NCI-H1092 (cell line): ENCODE measurements at places on chromosomes 7 and 10.

DNA sequence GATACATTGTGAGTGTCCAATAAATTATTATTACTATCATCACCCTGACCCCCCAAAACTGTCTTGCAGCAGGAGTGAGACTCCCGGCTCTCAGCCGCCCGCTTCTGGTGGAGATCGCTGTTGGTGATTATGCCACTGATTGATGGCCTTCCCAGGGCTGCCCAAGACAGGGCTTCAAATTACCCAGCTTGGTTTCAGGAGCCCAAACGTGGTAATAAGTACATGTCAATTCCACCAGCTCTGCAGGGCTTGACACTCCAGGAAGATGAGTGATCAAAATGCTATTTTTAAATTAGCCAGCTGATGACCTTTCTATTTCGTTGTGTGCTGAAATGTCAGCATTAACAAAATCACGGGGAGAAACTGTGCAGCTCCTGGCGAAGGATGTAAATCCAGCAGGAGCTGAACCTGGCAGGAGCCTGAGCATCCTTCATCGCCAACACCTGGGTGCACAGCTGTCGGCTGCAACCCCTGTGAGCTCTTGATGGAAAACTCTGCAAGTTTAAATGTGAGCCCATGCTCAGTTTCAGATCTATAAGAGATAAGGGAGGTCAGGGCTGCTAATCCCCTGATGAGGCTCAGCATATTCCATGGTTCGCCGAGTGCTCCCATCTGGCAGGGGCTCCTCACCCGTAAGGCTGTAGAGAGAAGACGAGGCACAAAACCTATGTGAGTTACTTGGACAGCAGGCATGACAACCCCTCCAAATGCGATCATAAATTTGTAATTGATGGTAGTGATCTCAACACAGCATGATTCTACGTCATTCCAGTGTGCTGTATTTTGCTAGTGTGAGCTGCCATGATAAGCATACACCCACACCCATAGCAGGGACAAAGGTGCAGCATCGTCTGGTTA, 446.3 kb downstream of the TCERG1L start:
- DNase-seq: no peak

- no peak for DNase-seq
These were observed 10.5 kb downstream of the AKR1E2 start for GRCh38 chr10:4836416-4836969.

GRCh38 chr7:39434012-39434411, 132.2 kb upstream of the YAE1 start:
- DNase-seq: no peak

DNA sequence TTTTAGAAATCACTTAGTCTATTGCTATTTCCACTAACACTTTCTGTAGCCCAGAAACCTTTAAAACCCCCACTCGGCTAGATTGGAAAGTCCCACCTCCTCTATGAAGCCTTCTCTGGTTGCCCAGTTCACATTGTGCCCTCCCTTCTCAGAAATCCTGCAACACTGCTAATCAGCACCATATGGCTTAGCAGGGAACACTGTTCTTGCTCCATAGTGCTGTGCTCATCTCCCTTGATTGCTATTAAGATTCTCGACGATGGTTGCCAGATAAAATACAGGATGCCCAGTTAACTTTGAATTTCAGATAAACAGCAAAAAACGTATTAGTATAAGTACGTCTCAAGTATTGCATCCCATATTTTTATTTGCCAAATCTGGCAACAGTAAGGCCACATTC, 40.1 kb upstream of the XPNPEP1 start:
- no peak for DNase-seq

GRCh38 chr10:114370199-114370598, 34.1 kb downstream of the AFAP1L2 start:
- DNase-seq: no peak

- no peak for DNase-seq
These were observed 623.7 kb downstream of the TYW1 start for GRCh38 chr7:67620216-67620933.

- no peak for DNase-seq
These were observed 85.9 kb downstream of the CD36 start for GRCh38 chr7:80724249-80724871.

- DNase-seq: no peak
These were observed 37.4 kb upstream of the DUSP5 start for GRCh38 chr10:110460111-110460809.

DNA sequence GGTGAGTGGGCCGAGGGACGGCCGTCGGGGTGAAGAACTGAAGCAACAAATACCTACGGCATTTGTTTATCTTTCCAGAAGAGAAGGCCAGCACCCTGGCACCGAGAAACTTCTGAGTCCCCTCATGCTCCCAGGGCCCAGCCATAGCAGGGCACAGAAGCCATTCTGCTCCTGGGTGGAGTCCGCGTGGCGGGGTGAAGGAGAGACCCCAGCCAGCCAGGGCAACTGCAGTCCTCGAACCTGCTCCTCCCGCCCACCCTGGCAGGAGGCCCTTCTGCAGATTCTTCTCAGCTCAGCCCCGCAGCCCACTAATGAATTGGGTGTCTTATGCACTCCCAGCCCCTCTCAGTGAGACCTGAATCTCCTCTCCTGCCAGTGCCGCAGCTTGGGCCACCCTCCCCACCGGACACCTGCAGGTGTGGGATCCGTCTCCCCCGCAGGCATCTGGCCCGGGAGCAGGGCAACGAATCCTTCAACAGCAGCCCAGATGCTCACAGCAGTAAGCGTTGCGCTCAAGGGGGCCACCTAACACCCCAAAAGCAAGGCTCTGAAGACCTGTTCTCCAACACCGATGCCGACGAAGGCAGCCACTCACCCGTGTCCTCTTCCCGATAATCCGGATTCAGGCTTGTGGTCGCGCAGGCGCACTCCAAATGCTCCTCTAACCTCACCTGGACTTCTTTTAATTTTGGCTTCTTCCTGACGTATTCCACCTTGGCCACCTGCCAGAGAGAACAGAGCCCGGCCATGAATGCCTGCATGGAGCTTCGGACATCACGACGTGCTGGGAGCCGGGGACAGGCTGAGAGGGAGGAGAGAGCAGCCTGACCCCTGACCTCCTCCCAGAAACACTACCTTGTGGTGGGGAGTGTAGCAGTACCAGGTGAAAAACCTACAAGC, 18.9 kb downstream of the PDGFA start:
- DNase-seq: no peak

GRCh38 chr10:128420623-128421022, 294.4 kb upstream of the MKI67 start:
- DNase-seq: no peak

GRCh38 chr7:48173756-48174382, 2.6 kb downstream of the ABCA13 start:
- no peak for DNase-seq

DNA sequence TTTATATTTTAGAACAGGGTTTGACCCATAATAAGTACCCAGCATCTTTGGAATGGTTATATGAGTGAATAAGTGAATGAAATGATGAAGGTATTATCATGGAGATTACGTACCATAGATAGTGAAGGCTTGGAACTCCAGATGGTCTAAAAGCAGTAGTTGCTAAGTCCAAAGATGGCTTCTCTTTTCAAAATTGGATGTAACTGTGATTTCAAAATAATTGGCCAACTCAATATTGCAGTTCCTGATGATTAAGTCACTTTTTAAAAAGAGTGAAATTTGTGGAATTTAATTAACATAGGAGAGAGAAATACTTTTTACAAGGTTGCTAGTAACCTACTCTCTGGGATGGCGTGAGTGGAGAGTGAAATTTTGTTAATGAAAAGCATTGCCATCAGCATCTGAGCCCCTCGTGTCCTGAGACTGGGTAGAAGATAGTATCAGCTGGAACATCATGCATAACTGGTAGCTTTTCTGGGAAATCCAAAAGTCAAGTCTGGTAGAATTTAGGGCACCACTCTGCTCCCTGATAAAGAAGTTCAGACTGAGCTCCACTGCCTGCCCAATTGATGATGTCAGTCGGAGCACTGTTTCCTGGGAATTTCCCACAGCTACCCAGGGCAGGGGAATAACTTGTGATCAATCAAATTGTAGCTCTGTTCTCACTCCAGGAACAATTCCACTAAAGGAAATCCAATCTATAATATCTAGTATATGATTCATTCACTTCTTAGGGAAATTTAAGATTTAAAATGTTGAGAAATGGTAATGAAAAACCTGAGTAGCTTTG, 3.2 kb downstream of the GPR141 start:
- no peak for DNase-seq

DNA sequence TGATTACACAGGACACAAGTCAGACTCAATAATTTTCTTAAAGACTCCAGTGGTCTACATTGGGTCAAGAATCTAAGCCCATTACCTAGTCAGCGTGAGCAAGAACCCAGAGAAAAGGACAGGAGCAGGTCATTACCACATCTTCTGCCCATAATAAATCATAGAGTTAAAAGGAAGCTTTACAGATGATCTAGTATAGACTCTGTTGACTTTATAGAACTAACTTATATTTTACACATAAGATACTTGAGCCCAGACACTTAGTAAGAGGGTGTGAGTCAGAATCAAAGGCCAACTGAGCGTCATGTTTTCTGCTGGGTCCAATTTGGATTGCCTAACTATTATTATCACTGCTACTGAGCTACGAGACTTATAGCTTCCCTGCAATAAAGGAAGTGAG, 206.1 kb upstream of the NPSR1 start:
- no peak for DNase-seq

DNA sequence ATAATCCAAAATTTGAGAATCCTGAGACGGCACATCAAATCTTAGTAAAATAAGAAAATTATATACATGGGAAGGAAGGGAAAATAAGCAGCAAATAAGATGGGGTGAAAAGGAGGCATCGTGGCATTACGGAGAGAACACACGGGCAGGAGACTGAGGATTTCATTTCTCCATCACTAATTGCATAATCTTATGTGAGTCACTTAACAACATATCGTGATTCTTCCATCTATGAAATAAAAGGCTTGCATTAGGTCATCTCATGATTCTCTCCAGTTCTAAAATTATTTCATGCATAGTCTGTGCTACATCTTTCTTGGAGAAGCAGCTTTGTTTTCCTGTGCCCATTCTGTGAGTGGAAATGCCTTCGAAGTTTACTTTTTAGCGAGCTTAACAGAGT, 288.7 kb downstream of the LRMDA start:
- DNase-seq: no peak

- DNase-seq: no peak
These were observed 108.4 kb upstream of the ZMIZ1 start for GRCh38 chr10:78960316-78960800.

DNA sequence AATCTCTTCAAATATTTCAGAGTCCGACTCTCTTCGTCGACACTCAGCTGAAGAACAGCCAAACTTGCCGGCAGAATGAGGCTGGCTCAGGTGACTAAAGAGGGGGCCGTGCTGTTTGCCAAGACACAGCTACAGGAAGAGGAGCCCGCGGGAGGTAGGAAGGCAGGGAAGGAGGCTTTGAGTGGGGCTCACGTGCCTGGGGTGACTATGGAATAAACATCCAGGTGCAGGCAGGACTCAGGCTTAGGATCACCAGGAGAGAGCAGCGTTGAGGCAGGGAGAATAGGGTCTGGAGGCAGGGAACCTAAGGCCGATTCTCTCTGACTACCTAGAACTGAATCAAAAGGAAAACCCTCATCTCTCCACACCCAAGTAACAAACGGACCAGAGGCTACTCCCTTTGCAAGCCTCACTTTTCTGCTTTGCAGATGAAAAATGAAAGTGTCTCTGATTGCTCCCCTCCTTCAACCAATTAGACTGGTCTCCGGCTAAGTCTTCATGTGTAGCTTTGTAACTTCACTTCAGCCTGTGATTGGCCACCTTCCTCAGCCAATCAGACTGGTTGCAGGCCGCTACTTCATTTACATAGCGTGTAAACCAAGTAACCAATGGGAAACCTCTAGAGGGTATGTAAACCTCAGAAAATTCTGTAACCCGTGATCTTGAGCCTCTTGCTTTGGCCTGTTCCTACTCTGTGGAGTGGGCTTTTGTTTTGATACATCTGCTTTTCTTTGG, 19.7 kb upstream of the BNIP3 start:
- no peak for DNase-seq

- no peak for DNase-seq
These were observed 77.5 kb upstream of the CACUL1 start for GRCh38 chr10:118832241-118832651.

- DNase-seq: no peak
These were observed 156.2 kb downstream of the COBL start for GRCh38 chr7:51160411-51160810.

DNA sequence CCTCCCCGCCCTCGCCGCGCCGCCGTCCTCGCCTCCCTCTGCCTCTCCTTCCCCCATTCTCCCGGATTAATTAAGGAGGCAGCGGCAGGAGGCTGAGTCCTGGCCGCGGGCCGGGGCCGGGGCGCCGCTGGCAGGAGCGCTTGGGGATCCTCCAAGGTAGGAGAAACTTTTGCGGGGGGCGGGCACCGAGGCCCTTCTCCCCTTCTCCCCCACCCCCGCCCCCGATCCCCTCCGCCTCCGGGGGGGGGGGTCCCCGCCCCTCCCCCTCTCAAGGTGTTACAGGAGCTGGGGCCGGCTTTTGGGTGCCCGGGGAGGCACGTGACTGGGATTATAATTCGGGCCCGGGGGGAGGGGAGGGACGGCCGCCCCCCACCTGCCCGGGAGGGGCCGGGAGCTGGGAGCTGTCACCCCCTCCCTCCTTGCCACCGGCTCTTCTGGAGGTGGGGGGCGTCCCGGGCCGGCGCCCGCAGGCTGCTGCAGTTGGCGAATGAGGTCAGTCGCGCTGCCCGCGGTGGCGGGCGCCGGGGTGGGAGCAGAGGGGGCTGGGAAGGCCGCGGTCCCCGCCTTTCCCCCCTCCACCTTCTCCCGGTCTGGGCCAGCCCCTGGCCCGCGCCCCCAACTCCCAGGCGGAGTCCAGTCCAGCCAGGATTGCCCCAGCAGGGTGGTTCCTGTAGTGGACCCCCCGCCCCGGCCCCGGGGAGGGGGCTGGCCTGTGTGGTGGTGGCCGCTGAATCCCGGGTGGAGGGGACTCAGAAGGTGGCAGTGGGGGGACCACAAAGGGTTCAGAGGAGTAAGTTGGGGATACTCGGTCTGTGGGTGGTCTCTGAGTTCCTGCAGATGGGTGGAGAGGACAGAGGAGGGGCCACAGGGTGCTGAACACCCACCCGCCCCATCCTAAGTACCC, 567 bp downstream of the GTF2IRD1 start:
- no peak for DNase-seq

DNA sequence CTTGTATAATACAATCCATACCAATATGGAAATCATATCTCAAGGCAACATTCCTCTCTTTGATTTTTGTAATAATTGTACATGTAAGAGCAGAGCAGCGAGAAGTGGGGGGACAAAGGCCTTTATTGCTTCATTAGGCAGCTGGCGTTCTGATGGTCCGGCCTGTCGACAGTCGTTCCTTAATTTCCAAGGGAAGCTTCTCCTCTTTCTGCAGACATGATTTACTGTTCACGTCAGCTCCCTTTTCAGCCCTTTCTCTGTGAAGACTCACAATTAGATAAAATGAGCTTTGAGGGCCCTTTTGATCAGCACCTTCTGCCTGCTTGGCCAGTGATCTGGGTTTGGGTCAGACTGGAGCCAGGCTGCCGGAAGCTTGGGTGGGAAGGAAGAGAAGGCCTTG, 65.6 kb upstream of the CTBP2 start:
- no peak for DNase-seq

DNA sequence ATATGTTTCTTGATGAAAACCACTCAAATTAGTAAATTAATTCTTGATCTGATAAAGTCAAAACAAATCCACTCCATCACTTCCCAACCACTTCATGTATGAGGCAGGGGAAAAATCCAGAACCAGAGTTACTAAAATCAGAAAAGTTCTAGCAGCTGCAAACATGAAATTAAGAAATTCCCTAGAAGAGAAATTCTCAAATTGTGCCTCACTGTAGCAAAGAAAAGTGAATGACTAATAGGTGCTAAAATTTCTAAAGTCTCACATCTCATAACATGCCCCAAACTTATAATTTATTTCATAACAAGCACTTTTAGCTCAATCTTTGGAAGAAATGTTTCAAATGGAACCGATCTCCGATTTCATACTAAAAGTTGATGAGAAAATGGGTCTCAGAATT, 345.0 kb upstream of the AOAH start:
- no peak for DNase-seq
